A549 treated with DMSO at 1 μM for 4 hours (cell line): ENCODE measurements at places on chromosomes 7 and 10. TPM values are rescaled to one million over a fixed set of nuclear protein-coding genes. Genes with fewer than 3 reads are reported as not detected.

PCLO gene
- total RNA-seq, result 0.77 to 1.5 TPM (median 1.1 TPM) in 5 replicates

TAS2R41 gene
- not detected in 5 replicates for total RNA-seq

HABP2 gene
- 0.03 to 0.13 TPM (median 0.08 TPM) in 4 of 5 replicates, not detected in the other for total RNA-seq

SEC61G gene
- total RNA-seq, result 284 to 455 TPM (median 376 TPM) in 5 replicates

PNLIP gene
- total RNA-seq, result not detected in 5 replicates

TMEM140 gene
- 1.3 to 1.7 TPM (median 1.4 TPM) in 5 replicates for total RNA-seq

SLC18A3 gene
- total RNA-seq, result 0.03 TPM in 1 of 5 replicates, not detected in the others

STK31 gene
- 0.31 to 0.51 TPM (median 0.43 TPM) in 5 replicates for total RNA-seq

ZPBP gene
- not detected in 5 replicates for total RNA-seq

SYCE1 gene
- total RNA-seq, result not detected in 5 replicates

TMEM176B gene
- total RNA-seq, result 0.09 to 0.16 TPM in 2 of 5 replicates, not detected in the others

ATOH7 gene
- 0.19 to 0.44 TPM (median 0.26 TPM) in 5 replicates for total RNA-seq

RBP3 gene
- not detected in 5 replicates for total RNA-seq

MARCHF5 gene
- 31.8 to 38.7 TPM (median 38.0 TPM) in 5 replicates for total RNA-seq

TACC2 gene
- total RNA-seq, result 90.6 to 96.2 TPM (median 91.1 TPM) in 5 replicates

CCDC3 gene
- 0.91 to 1.2 TPM (median 0.95 TPM) in 5 replicates for total RNA-seq

PANK1 gene
- total RNA-seq, result 5.2 to 8.1 TPM (median 7.2 TPM) in 5 replicates

IKZF1 gene
- total RNA-seq, result not detected in 5 replicates

CUZD1 gene
- total RNA-seq, result 0.94 to 1.9 TPM (median 1.3 TPM) in 5 replicates

TRRAP gene
- total RNA-seq, result 15.3 to 22.2 TPM (median 20.2 TPM) in 5 replicates

FGL2 gene
- not detected in 5 replicates for total RNA-seq

ETV1 gene
- 2.4 to 4.0 TPM (median 3.5 TPM) in 5 replicates for total RNA-seq

IDI2 gene
- total RNA-seq, result 0.06 to 0.17 TPM in 2 of 5 replicates, not detected in the others

RGR gene
- not detected in 5 replicates for total RNA-seq

TCAF2 gene
- 0.20 to 0.37 TPM (median 0.30 TPM) in 5 replicates for total RNA-seq

KLF14 gene
- 0.05 TPM in 2 of 5 replicates, not detected in the others for total RNA-seq

FBXO24 gene
- 0.12 to 0.24 TPM (median 0.22 TPM) in 5 replicates for total RNA-seq

OR13A1 gene
- not detected in 5 replicates for total RNA-seq

CHN2 gene
- 0.06 TPM in 1 of 5 replicates, not detected in the others for total RNA-seq

ZNF107 gene
- 2.3 to 4.0 TPM (median 3.0 TPM) in 5 replicates for total RNA-seq

PDE6C gene
- total RNA-seq, result not detected in 5 replicates

PPP1R17 gene
- not detected in 5 replicates for total RNA-seq

TOMM7 gene
- 418 to 1,219 TPM (median 477 TPM) in 5 replicates for total RNA-seq

TNS3 gene
- 74.6 to 96.1 TPM (median 89.2 TPM) in 5 replicates for total RNA-seq
